Gastroesophageal sphincter (tissue), 4 donors: ENCODE measurements at places on chromosomes 6 and 20.

DNA sequence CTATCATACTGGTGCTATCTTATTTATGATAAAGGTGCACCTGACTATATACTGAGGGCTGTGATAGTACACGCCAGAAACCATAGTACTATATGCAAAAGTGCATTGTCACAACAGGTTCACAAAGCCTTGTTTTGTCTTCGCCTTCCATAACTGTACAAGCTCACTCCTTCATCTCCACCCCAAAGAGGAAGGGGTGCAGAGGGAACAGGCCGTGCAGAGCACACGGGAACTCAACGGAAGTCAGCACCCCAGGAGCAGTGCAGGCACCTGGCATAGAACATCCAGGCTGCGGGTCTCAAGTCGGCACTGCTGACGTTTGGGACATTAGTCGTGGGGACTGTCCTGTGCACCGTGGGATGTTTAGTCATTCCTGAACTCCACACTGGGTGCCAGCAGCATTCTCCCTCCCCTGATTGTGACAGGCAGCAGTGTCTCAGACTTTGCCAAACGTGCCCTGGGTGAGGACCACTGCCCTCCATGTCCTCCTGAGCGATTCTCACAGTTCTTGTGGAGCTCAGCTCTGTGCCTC, 99.7 kb downstream of the PXDC1 start:
- ATAC-seq: no peak

GRCh38 chr20:36830791-36831691, 44.9 kb upstream of the TLDC2 start:
- ATAC-seq: peak; percentile 55

DNA sequence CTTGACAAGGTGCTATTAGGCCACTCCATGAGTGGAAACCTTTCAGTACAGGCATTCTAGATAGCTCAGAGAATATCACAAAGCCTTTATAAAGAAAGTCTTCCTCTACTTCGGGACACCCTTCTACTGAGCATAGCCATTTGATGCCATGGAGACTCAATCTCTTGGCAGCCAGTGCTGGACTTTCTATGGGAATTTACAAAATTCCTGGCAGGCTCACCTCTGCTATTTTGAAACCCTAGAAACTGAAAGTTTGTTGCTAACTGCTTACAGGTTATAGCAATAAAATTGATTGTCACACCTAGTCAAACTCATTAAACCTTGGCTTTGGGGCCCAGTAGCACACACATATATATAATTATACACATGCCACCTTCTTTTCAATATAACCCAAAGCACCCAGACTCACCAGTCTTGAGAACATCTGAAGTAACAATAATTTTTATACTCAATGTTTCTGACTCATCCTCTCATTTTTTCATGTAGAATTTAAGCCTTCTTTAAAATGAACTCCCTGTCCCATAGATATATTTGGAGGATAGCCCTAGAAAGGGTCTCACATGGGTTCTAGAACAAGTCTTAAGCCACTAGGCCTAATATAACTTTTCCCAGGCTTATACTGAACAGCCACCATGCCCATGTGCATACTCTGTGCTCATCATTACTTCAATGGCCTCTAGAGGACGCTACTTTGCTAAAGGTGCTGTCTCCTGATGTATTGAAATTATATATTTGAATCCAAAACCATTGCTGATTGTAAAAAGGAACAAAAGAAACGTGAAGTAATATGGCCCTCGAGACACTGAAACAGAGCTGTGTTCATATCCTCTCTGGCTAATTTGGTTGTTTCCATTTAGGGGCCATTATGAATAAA, 368.1 kb upstream of the MARCKS start:
- no peak for ATAC-seq

DNA sequence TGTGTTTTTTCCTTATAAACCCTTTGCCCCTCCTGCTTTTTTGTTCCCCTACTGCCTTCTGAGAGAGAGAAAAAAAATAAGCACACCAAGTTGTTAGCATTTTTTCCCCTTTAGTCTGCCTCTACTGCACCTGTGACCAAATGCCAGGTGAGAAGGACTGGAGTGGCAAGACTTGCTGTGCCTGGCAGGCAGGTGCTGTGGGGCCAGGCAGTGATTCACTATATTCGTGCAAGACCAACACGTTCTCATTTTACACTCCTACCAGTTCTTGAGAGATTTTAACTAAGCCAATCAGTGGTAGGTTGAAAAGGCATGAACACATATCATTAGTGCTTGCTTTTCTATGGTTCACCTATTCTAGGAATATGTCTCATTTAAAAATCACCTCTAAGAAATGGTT, 109.7 kb downstream of the FIG4 start:
- no peak for ATAC-seq

DNA sequence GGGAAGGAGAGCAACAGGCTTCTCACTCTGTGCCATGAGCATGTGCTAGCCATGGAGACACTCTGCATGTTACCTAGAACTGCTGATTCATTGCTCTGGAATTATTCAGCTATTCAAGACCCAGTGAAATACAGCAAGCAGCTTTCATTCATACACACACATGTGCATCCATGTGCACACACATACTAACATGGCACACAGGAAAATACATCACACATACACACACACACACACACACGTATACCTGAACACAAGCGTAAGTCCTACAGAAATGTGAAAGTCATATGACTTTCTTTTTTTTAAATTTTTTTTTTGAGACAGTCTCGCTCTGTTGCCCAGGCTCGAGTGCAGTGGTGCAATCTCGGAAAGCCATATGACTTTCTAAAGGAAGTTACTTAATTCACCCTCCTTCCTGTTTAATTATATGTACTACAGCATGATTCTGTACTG, 108.2 kb upstream of the NFATC2 start:
- no peak for ATAC-seq

DNA sequence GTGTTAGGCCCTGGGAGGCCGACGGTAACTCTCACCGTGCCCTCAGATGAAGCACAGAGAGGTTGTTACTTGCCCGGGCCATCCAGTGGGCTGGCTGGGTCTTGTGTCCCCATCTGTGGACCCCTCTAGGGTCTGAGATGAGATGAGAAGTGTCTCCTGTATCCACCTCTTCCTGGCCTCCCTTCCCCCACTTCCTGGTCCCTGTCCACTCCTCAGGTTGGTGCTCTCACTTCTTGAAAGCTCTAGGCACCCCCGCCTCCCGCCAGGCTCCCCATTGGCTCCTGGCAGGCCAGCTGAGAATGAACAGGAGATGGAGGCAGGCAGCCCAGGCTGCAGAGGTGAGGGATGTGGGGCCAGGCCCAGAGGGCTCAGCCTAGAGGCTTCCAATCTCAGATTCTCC, 1.5 kb downstream of the MMP24OS start:
- ATAC-seq: no peak

DNA sequence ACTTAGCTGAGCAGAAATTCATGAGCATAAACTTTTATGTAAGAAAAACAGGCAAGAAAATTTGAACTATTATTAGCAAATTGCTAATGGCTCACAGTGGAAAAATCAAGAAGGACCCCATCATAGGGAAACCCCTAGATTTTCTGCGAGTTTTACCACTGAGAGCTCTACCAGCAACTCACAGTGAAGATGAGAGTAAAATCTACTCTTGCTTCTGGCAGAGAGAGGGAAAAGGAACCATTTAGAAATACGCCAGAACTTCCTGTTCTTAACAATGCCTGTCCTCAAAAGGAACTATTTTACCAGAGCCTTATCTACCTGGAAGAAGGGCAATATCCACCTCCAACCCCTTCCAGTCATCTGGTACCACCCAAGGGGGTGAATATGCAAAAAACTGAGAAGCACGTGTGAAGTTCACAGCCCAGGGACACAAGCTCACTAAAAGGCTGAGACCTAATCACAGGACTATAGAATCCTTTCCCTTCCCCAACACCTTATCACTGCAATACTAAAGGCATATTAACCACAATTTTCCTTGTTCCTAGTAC, 34.4 kb upstream of the ASF1A start:
- no peak for ATAC-seq

GRCh38 chr20:8960241-8960640, 108.6 kb upstream of the PLCB4 start:
- no peak for ATAC-seq

GRCh38 chr6:96051555-96051954, 35.8 kb downstream of the FUT9 start:
- ATAC-seq: no peak

DNA sequence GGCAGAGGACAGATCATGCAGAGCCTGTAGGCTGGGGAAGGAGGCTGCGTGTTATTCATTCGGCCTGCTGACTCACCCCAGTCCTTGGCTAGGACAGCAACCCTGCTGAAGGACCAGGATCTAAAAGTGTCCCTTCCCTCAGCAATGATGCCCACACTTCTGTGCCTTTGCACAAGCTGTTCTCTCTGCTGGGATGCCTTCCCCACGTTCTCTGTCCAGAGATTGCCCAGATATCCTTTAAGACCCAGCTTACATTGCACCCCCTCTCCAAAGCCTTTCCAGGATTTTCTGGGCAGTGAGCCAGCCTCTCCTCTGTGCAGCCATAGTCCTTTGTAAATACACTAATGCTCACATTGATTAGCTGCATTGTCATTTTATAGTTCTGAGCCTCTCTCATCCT, 99.3 kb upstream of the CHD6 start:
- ATAC-seq: no peak

DNA sequence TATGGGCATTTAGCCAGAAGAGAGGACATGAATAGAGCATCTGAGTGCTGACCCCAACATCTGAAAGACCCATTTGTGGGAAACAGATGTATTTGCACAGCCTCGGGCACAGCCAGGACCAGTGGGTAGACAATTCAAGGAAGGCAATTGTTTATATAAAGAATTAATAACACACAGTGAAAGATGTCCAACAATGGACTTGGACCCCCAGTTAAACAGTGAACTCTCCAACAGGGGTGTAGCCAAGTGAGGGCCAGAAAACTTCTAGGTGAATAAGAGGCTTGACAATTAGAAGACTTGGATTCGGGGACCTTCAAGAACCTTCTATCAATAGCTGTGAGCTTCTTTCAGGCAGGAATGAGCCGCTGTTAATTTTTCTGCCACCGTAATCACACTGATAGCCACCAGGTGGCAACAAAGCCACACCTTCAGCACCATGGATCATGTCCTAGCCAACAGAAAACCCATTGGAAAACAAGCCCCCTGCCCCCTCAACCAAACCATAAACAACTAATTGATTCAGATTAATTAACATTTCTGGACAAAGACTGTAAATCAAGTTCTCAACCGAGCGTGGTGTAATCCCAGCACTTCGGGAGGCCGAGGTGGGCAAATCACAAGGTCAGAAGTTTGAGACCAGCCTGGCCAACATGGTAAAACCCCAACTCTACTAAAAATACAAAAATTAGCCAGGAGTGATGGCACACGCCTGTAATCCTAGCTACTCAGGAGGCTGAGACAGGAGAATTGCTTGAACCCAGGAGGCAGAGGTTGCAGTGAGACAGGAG, 8.8 kb upstream of the SRSF6 start:
- ATAC-seq: no peak

GRCh38 chr6:71619836-71620235, 266.5 kb upstream of the RIMS1 start:
- ATAC-seq: no peak

DNA sequence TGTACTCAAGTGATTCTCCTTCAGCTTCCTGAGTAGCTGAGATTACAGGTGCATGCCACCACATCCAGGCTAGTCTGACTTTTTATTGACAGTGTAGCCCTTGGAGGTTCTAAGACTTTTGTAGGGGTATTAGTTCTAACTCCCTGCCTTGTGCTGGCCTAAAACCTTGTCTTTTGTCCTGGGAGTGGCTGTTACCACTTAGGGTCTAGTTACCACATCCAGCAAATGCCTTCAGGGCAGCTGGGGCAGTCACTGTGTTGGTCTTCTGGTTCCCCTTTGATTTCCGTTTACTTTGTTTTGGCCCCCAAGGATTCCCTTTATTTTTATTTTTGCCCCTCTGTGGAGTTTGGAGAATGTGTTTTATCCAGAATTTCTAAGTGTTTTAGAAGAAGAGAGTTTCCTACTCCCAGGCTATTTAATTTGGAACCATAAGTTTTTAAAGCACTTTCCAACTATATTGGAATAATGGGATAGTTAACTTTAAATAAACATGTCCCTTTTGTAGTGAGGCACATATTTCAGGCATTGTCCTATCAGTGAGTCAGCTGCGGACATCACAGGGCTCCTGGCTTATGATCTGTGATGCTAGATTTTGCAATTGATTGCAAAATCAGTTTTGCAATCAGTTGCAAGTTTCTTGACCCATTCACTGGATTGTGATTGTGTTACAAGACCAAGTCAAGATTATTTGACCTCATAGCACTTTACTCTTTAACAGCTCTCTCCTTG, 25.0 kb downstream of the IL22RA2 start:
- ATAC-seq: peak; percentile 90

DNA sequence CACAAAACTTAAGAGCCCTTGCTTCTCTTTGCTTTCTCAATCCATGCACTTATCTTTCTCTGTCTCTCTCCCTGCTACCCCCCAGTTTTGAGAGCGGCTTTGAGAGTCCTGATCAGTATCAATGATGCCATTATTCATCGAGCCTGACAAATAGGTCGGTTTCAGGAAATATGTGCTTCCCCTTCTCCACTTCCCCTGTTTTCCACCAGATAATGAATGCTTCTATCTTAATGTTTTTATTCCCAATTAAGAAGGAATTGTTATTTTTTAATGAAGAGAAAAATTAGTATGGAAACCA, 117.7 kb downstream of the KIF13A start:
- no peak for ATAC-seq

DNA sequence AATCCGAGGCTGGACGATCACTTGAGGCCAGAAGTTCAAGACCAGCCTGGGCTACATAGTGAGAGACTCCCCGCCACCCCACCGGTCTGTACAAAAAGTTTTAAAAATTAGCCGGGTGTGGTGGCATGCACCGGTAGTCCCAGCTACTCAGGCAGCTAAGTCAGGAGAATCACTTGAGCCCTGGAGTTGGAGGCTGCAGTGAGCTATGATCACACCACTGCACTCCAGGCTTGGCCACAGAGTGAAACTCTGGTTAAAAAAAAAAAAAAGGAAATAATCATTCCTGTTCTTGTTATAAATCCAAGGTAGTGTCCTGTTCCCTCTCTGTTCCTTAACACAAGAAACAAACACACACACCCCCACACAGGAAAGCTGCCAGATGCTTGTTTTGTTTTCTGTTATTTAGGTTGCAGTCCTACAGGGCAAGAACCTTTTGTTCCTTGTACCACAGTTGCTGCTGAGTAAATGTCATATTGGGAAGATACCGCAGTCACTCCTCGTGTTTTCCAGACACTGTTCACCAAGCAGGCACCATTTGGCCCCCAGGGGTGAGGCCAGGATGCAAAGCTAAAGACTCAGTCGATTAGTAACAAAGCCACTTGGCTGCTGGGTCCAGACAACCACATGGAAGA, 28.9 kb downstream of the ASIP start:
- ATAC-seq: peak; percentile 19

DNA sequence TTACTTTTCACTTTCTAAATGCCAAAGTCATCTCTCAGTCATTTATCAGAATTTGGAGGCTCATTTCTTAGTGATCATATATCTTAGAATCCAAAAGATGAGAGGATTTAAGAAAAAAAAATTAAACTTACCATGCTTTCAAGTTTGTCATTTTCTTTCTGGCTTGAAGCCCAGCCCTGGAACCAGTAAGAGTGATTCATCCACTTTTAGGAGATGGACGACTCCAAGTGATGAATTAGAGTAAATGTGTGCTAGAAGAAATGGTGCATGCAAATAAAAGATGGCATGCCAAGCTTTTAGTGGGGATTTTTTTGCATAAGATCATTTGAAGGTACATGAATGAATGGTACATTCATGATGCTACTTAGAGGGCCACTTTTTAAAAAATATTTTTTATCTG, 20.1 kb downstream of the PLCB1 start:
- ATAC-seq: no peak

GRCh38 chr6:139148557-139149235, 13.8 kb downstream of the HECA start:
- no peak for ATAC-seq
